ENCODE measurements at places on chromosomes 2 and 18.
A peak's percentile ranks its signal among the peaks of the same experiment; 100 is the strongest.

- no peak for DNase-seq
Observed at GRCh38 chr2:140891614-140892212, 1239.1 kb downstream of the LRP1B start.

- no peak for DNase-seq
Observed at GRCh38 chr2:230234845-230235244, 9.3 kb downstream of the SP140 start.

- no peak for DNase-seq
Observed at GRCh38 chr2:217045700-217046475, 186.0 kb upstream of the TNP1 start.

GRCh38 chr2:220227266-220227920, 600.0 kb downstream of the SLC4A3 start:
- DNase-seq: peak; percentile 88

- no peak for DNase-seq
Observed at GRCh38 chr18:49009661-49010060, 58.9 kb upstream of the SMAD7 start.

DNA sequence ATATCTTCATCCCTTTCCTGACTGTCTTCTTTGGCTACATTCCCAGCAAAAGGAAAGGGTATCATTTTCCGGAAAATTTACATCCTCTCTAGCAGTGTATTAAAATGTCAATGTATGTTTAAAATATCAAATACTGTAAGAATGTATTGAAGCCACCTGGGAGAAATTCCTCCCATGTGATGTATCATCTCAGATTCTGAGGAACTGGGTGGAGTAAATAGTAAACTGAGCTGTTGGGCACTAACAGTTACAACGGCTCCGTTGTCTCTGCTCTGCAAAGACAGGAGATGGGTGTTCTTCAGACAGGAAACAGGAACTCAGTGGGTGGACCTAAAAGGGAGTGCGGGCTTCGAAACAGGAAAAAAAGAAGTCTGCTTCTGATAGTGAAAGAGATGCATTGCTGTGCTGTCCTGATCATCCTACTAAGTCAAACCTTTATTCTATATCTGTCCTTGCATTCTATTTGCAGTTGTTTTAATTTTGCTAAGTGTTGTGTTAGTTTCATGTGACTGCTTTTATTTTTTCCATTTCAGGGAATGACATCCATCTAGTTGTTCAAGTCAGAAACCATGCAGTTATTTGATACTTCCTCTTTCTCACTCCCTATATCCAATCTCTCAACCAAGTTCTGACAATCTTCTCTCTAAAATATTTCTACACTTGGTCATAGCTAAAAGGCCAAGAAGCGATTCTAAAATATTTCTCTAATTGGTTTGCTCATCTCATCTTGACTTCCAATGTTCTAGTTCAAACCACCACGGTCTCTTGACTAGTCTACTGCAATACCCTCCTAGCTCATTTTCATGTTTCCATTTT, 19.4 kb downstream of the DOK1 start:
- no peak for DNase-seq

GRCh38 chr18:21000667-21001066, 110.9 kb downstream of the ROCK1 start:
- DNase-seq: no peak

- DNase-seq: no peak
Observed at GRCh38 chr2:208006833-208007232, 18.5 kb downstream of the PLEKHM3 start.

GRCh38 chr2:159119652-159120257, 151.3 kb downstream of the TANC1 start:
- DNase-seq: no peak

DNA sequence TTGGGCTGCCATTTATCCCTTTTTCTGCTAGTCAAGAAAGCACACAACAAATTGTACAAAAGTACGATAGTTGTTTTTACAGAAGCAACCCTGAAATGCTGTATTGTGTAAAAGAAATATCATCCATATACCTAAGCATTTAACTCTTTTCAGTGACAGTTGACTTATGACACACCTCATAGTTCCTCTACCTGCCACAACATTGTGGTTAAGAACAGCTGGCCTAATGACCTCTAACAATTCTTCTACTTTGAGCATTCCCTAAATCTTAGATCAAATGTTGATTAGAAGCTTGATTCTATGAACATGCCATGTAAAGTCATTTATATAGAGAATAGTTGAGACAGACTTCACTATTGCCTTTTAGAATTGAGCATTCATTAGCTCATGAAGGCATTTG, 165.9 kb upstream of the SETBP1 start:
- no peak for DNase-seq

DNA sequence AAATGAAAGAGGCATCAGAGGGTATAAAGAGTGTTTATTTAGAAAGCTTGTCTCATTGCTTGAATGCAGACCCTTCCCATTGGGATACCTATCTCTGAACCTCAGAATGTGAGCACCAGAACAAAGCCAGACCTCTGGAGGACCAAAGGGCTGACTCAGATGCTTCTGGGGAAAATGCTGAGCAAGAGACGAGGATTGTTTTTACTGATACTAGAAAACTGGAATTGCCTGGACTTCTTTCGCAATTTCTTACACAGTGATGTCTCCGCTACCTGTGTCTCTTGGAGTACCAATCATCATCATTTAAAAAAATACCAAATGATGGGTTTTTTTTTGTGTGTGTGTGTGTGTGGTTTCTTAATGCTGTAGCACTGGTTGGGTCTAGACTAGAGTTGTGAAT, 55.6 kb upstream of the CCDC85A start:
- DNase-seq: no peak

- DNase-seq: no peak
Observed at GRCh38 chr18:31444142-31444541, 3.4 kb upstream of the DSG3 start.

- DNase-seq: no peak
Observed at GRCh38 chr18:46754188-46754587, 2.7 kb downstream of the ST8SIA5 start.

GRCh38 chr2:191660575-191660974, 17.4 kb upstream of the NABP1 start:
- DNase-seq: no peak

DNA sequence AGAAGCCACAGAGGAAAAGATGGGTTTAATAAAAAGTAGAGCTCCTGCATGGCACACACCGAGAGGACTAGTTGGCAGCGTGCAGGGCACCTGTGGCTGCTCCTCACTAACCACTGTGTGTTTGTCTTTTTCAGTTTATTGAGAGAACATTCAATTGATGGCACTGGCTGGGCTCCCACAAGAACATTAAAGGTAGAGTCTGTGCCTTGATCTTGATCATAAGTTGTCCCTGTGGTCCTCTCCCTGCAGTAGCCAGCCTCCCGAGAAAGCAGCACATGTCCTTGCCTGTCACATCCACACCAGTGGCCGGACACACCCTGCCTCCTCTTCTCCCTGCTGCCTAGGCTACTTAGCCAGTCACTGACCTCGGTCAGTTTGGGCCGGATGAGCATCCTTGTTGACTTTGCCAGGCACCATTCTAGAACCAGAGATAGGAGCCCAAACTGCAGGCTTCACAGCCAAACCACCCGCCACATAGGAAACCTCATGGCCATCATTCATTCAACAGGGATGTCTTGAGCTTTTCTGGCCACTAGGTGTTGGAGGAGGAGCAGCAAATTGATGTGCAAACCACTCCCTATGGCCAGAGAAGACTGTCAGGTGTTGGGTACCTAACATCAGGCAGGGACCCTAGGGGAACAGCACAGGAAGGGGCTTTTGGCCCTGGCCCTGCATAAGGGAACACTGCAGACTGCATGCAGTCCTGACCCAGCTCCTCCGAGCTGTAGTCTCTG, 30.2 kb upstream of the SCLY start:
- no peak for DNase-seq

DNA sequence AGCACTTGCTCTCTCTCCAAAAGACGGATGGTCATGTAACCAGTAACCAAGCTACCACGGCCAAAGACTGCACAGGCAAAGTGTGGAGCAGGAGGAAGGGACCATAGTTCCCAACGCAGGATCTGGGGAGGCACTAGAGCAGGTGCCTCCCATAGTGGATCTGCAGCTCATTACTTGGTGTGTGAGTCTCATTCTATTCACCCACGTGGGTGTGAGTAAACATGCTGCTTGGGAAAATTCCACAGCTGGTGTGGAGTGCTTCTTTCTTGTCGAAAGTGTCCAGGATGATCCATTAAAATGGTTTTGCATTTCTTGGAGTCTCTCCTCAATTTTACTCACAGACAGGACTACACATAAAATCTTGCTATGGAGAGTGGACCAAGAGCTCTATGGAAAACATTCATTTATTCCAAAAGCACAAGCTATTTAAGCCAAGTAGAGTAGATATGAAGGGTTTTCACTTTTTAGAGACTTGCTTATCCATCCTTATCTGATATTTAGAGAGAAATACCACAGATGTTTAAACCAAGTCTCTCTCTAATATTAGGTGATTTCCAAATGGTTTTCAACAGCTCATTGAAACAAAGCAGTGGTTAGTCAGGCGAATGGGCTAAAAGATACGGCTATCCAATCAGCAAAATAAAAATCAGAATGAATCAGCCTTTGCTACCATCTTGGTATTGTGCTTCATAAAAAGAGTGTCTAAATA, 104.3 kb upstream of the CCDC195 start:
- DNase-seq: no peak

GRCh38 chr2:99550368-99550767, 60.6 kb upstream of the REV1 start:
- DNase-seq: no peak

GRCh38 chr18:26022585-26022984, 67.8 kb downstream of the SS18 start:
- no peak for DNase-seq

GRCh38 chr2:73823916-73824523, 4.7 kb upstream of the STAMBP start:
- peak; percentile 74 for DNase-seq

GRCh38 chr2:86454238-86454637, 13.1 kb downstream of the KDM3A start:
- DNase-seq: no peak

DNA sequence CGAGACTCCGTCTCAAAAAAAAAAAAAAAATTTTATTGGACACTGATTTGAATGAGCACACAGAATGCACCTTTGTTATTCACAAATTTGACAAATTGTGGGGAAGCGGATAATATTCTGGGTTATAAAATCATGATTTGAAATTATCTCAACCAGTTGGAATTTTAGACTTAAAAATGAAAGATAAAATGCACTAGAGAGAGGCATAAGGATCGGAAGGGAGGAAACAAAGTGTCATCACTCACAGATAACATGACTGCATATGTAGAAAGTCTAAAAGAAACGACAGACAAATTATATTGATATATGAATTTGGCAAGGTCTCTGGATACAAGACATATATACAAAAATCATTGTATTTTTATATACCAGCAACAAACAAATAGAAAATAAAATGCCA, 70.6 kb downstream of the CD28 start:
- DNase-seq: no peak

GRCh38 chr2:238339395-238339780, 19.1 kb downstream of the TRAF3IP1 start:
- no peak for DNase-seq

DNA sequence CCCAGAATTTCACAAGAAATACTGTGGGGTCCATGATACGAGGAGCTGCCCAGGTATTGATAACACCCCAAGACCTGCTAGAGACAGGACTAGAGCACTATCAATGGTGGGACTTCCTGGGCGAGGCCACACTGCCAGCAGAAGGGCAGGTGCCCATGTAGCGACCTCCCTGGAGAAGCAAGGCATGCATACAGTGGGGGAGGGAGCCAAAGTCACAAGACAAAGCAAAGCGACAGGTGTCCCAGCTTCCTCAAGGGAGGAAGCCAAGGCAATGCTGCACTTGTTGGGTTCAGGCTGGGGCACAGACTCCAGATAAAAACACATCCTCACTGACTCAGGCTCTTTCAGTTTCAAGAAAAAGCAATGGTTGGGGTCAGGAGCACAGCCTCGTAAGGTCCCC, 7.5 kb downstream of the CD207 start:
- no peak for DNase-seq

- no peak for DNase-seq
Observed at GRCh38 chr18:1412655-1413322, 508.1 kb downstream of the ADCYAP1 start.

DNA sequence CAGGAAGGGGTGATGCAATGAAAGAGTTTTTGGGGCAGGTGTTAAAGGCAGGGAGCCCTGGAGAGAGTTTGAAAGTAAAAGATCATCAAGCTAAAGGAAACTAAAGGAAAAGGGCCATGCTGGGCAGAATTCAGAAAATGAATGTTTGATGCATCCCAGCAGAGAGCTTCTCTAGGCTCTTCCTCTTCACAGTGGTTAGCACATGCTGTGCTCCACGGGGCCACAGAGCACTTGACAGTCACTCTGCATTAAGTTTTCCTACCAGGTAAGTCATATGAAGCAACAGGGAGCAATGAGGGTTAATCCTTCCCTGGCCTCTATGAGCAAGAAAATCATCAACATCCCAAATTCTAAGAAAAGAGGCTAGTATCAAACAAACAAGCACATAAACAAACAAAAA, 895.2 kb downstream of the TRIB2 start:
- DNase-seq: no peak

DNA sequence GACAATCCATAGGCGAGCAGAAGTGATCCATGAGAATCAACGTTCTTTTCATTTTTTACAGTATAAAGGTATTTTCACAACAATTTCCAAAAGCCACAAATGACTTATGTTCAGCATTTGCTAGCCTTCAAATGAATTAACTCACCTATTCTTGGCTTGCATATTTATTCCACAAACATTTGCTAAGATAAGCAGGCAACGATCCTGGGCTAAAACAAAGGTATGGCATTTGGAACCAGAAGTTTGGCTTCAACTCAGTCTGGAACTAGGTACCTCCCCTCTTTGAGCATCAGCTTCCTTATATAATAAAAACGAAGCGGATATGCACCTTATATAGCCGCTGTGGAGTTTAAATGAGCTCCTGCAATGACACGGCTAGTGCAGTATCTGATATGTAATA, 20.5 kb downstream of the CYRIA start:
- DNase-seq: no peak

- no peak for DNase-seq
Observed at GRCh38 chr2:236173036-236173728, 5.0 kb upstream of the GBX2 start.

GRCh38 chr18:9594823-9595596, 19.3 kb downstream of the PPP4R1 start:
- DNase-seq: no peak

- DNase-seq: no peak
Observed at GRCh38 chr2:127098711-127099110, 8.2 kb downstream of the BIN1 start.

GRCh38 chr2:85791704-85792565, 38.1 kb downstream of the ATOH8 start:
- no peak for DNase-seq

DNA sequence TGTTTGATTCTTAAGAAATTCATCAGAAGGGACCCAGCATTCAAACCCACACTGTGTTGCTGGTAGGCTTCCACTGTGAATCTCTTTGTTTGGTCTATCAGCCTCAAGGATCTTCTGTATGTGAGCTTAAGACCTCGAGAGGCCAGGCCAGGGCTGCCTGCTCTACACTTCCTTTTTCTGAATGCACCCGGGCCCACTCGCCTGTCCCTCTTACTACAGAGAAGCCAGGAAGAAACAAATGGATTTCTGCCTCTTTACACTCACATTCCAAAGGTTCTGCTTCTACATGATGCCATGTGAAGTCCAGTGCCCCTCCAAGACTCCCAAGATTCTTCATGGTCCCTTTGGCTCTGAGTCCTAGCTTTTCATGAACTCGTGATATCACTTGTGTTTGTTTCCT, 25.4 kb upstream of the MRPL19 start:
- no peak for DNase-seq
